ENCODE measurements at places on chromosomes 2 and 18. TPM values are rescaled to one million over a fixed set of nuclear protein-coding genes. Genes with fewer than 3 reads are reported as not detected.

The ESCO1 gene
- 9.0 TPM for polyA plus RNA-seq

The RAB17 gene
- polyA plus RNA-seq: not detected

The CDKL4 gene
- polyA plus RNA-seq: not detected

The SLC4A5 gene
- polyA plus RNA-seq: 1.5 TPM

The BUB1 gene
- polyA plus RNA-seq: 1.3 TPM

Data from naive thymus-derived CD8-positive, alpha-beta T cell (primary cell).